ENCODE measurements at places on chromosomes 11 and 22.

- DNase-seq: no peak
Observed at GRCh38 chr11:92675810-92676209, 293.6 kb upstream of the MTNR1B start.

GRCh38 chr11:8247312-8247711 lies 16.4 kb downstream of the LMO1 start:
- DNase-seq: no peak

- no peak for DNase-seq
Observed at GRCh38 chr22:35310556-35311550, 11.2 kb downstream of the TOM1 start.

- DNase-seq: no peak
Observed at GRCh38 chr11:79249295-79249993, 191.4 kb downstream of the TENM4 start.

- DNase-seq: no peak
Observed at GRCh38 chr11:7673724-7674434, 579 bp upstream of the CYB5R2 start.

GRCh38 chr11:116217006-116217405 lies 555.8 kb downstream of the BUD13 start:
- DNase-seq: no peak
